SK-N-SH (cell line): ENCODE measurements at places on chromosomes 3 and 15.

GRCh38 chr3:14429237-14429636 is 26.8 kb downstream of the SLC6A6 start:
- no peak for DNase-seq

GRCh38 chr3:117322866-117323265 is 613.3 kb downstream of the TUSC7 start:
- no peak for DNase-seq

DNA sequence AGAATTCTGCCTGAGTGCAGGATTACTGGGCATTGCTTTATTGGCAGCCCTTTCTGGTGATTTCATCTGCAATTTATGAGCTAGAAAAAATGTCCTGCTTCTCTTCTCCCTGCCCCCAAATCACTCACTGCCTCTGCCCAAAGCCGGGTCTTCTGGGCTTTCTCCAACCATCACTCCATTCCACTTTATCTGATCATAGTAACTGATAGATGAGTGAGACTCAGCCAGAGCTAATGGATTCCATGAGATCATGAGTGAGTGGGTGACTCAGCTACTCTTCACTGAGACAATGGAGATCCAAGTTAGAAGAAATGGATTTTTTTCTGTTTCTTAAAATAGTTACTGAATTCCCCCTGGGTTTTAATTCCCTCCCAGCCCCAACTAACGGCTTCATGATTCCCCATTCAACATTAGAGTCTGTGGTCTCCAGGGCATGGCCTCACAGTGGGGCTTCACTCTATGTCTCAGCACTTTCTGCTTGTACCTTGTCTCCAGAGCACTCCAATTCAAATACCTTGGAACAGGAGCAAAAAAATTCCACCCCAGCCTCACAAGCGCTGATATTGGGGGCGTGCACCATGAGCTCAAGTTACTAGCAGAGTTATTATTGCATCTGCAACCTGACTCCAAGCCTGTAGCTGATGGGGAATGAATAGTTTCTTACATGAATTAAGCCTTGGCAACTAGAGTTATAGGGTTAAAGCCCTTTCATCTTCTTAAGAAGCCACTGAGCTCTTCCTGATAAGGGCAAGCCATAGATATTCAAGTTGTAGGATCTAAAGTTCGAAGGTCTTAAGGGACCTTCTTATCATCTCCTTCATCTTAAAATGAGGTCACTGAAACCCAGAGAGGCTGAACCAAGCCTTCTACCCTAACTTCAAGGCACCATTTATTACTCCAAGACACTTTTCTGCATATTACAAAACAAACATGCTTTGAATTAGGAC is 85.9 kb downstream of the AGBL1 start:
- DNase-seq = peak; percentile 5

GRCh38 chr15:76064375-76064774 is 4.6 kb downstream of the TMEM266 start:
- DNase-seq = peak; percentile 32

DNA sequence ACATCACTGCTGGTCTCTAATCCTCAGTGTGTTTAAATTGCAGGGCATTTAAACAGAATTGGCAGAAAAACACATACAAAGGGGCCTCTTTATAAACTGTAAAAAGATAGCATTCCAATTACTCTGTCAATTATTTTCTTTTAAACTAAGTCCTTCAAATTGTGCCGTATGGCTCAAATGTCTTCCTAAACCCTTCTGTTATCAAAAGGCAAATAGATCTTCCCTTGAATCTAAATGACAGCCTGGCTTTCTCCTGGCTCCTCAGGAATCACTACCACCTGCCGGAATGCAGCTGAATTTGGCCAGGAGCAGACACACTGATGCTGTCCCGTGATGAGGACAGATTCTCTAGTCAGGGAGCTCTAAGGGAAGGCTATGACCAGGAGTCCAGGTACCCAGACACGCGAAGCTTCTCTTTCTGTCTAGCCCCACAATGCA is 85.6 kb downstream of the IGF2BP2 start:
- no peak for DNase-seq

GRCh38 chr3:46163556-46164041 is 44.5 kb downstream of the CCR1 start:
- no peak for DNase-seq

- DNase-seq = no peak
These were observed 1565.1 kb downstream of the SI start for GRCh38 chr3:163513149-163513657.

GRCh38 chr3:178382449-178383061 is 153.7 kb upstream of the KCNMB2 start:
- DNase-seq = no peak

DNA sequence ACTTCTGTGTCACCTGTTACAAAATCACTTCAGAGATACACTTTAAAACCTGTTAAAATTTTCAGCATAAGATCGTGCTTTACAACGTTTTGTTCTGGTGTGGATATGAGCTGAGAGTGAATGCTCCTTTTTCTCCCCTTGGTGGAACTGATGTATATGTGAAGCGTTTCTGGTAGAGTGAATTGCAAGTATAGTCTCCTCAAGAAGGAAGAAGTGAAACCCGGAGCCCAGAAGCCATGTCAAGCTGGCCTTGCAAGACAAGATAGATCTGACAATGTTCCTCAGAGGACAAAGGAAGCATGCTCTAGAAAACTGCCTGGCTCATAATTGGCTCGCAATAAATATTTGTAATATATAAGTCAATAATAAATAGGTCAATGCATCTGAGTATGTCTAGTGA is 23.6 kb downstream of the SERPINI2 start:
- DNase-seq = no peak

- peak; percentile 15 for DNase-seq
These were observed 459.6 kb upstream of the DPH6 start for GRCh38 chr15:36005542-36005941.

- DNase-seq = no peak
These were observed 33.1 kb downstream of the FLNB start for GRCh38 chr3:58041182-58041825.

- DNase-seq = no peak
These were observed 33.2 kb upstream of the RPP14 start for GRCh38 chr3:58272891-58273290.

DNA sequence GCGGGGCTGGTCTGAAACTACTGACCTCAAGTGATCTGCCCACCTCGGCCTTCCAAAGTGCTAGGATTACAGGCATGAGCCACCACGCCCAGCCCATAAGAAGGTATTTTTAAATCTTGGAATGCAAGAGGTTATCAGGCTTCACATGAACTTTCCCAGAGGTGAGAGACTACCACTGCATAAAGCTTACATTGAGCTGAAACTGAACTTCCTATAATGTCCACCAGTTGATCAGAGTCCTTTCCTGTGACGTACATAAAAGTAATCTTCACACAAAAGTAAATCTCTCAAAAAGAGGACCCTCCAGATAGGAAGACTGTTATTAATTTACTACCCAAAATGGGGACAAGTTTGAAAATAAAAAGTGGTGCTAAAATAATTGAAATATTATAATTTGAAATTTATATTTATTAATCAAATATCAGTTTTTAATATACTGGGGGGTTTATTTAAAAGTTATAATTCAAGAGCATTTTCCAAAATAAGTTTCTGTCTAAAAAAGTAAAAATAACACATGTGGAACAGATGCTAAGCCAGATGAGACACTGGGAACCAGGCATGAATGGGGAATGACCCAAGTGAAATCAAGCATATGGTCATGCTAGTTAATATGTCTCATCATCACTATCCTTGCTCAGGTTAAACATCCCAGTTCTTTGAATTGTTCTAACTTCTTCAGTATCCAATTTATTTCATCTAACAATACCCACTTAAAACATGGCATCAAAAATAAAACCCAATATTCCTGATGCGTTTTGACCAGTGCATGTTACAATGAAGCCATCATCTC is 269.9 kb upstream of the UBE2E2 start:
- no peak for DNase-seq

DNA sequence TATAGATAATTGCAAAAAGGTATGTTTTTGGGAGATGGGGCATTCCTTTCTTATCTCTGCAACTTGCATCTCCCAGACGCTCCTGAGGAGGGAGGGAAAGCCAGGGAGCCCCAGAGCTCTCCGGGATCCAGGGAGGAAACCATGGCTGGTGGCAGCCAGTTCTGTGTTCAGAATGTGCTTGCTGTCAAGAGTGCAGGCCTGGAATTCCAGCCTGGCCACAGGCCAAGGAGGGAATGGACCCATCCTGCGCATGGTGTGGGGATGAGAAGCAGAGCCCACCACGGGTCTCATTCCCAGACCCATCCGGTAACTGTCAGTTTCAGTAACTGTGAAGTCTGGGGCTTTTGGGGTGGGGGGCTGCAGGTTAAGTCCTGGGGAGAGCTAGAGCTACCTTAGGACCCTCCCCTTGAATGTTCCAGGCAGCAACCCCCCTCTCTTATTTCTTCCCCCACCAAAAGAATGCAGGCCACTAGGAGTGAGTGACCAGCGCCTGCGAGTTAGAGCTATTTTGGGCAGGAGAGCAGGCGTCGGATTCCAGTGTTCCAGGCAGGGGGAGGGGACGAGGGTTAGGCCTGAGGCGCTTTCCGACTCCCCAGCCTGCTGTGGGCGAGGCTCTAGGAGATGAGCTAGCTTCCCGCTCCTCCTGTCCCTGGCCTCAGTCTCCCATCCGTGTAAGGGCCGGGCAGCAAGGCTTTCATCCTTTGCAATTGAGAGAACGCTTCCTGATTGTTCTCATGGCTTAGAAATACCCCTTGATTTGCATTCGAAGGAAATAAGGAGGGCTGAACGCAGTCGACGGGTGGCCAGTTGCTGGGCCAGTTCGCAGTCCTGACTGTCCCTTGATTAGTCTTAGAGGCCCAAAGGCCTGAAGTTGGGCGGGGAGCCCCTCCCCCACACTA is 781 bp upstream of the DAG1 start:
- peak; percentile 66 for DNase-seq

DNA sequence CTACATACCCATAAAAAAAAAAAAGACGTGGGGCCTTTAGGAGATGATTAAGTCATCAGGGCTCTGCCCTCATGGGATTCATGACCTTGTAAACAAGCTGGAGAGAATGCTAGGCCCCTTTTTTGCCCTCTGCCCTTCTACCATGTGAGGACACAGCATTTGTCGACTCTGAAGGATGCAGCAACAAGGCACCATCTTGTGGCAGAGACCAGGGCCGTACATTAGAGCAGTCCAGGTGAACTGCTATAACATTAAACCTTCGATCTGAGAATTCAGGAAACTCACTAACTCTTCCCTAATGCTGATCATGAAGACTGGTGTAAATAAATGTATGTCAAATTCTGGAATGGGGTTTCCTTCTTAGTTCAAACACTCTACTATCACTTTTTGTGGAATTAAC is 30.7 kb upstream of the SIAH2 start:
- DNase-seq = no peak

DNA sequence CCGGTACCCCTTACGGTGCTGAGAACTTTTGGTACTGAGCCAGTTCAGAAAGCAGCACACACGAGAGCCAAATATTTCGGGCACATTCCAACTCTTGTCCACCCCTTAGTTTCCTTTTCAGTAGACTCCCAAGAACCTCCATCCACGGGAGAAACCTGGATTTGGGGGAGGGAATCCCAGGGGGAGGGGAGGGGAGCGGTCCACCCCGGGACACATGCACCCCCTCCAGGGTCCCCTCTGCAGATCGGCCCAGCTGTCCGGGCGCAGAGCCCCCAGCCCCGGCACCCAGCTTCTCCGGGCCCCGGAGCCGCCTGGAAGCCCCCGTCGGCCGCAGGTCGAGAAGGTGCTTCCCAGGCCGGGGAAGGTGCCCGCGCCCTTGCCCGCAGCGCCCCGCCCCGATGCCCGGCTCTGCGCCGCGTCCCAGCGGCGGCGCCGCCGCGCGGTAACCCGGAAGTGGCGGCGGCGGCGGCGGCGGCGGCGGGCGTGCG is 455 bp upstream of the ABHD17C start:
- no peak for DNase-seq

GRCh38 chr15:69723404-69724096 is 270.9 kb downstream of the RPLP1 start:
- DNase-seq = peak; percentile 49

DNA sequence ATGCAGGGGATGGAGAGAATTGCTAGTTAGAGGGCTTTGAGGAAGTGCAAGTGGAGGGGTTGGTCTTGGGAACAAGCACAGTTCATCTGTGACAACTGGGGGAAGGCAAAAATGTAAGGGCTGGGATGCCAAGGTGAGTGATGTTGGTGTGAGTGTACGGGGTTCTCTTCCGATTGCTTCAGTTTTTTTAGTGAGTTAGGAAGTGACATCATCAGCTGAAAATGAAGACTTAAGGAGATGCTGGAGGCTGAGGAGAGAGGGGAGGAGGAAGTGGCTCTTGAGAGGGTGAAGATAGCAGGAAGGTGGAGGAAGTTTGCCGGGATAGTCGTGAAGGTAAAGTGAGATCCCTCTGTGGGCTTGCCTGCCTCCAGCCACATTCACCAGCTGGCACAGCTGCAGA is 12.7 kb downstream of the TICRR start:
- no peak for DNase-seq

DNA sequence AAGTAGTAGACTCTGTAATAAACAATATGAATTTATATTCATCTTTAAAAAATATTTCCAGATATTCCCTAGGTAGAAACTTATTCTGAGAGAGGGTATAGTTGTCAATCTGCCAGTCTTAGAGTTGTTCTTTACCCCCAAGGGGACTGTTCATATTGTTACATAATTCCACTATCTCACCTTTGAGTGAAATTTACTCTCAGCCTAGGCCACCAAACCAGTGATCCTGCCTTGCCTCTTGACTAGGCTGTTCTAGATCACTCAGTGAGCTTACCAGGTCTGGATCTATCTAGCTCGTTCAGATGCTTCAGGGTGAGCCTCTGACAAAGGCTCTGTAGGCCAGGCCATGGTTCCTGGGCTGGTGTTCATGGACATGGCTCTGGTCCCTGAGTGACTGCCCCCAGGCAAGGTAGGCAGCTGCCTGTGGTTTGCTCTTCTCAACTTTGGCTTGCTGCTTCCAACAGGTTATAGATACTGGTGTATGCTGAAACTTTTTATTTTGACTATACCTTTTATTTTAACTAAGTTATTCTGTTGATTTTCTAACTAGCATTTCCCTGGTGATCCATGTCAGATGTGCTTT is 27.6 kb downstream of the ZNF592 start:
- DNase-seq = no peak

GRCh38 chr3:102183623-102184022 is 251.2 kb upstream of the ZPLD1 start:
- no peak for DNase-seq

GRCh38 chr15:39535466-39535865 is 45.4 kb upstream of the THBS1 start:
- DNase-seq = no peak

- DNase-seq = no peak
These were observed 42.8 kb downstream of the ALDH1L1 start for GRCh38 chr3:126137490-126138130.

DNA sequence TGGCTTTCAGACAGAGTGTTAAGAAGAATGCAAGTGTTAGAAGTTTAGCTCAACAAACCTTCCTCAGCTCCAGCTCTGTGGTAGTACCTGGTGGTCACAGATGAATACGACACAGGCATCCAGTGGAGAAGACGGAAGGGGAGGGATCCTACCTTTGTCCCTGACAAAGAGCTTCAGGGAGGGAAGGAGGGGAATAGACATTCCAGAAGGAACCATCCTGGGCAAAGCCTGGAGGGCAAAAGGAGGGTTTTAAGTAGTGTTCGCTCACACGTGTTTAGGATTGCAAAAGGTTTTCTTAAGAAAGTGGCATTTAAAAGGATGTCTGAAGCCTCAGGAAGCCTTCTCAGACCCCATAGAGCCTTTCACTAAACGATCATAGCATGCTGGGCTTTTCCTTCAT is 2.8 kb downstream of the CHCHD4 start:
- DNase-seq = no peak

GRCh38 chr15:25684521-25685431 is 178.4 kb downstream of the ATP10A start:
- no peak for DNase-seq

- peak; percentile 89 for DNase-seq
These were observed 744 bp upstream of the ALDH1A2 start for GRCh38 chr15:58066042-58066867.
